Stimulated activated naive CD8-positive, alpha-beta T cell treated with anti-CD3 and anti-CD28 coated beads, Interleukin-15, amount 100 ng/mL, for 72 hours (primary cell): ENCODE measurements at places on chromosomes 3 and 15.
A peak's percentile ranks its signal among the peaks of the same experiment; 100 is the strongest.

DNA sequence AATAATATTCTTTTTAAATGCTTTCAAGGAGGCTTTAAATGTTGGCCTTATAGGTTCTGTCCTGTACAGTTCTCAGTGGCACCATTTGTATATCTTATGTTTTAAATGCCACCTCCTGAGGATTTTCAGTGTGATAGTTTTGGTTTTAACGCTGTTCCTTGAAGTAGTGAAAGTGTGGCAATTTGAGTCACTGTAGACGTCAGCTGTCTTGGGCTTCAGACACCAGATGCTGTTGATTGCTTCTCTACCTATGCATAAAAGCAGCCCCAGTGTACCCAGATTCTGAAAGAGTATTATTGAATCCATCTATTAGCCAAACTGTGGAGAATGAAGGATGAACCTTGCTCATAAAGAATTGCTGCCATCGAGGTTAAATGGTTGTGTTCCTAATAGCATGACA is 316.8 kb upstream of the GBE1 start:
- no peak for DNase-seq

GRCh38 chr3:134449277-134449676 is 36.5 kb downstream of the ANAPC13 start:
- DNase-seq = no peak

DNA sequence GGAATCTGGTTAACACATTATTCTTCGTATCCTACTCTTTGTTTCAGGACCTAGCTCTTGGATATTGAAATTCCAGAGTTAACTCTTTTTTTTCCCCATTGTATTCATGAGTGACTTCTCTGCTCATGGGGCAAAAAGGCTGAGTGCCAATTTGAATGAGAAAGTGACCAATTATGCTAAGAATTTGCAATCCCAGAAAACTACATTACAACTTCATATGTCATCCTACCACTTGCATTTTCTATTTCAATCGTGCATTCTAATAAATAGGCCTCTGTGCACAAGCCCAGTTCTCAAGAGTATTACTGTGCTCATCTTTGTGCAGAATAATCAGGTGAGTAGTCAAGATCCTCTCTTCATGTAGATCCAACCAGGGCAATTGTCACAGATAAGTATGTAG is 537.8 kb downstream of the OTOL1 start:
- no peak for DNase-seq

GRCh38 chr15:34011481-34011880 is 27.5 kb downstream of the AVEN start:
- no peak for DNase-seq

GRCh38 chr15:84791763-84792162 is 25.4 kb upstream of the ALPK3 start:
- DNase-seq = no peak

GRCh38 chr3:152443212-152444023 is 174.7 kb downstream of the MBNL1 start:
- no peak for DNase-seq

- DNase-seq = no peak
Observed at GRCh38 chr3:7720649-7721297, 780.9 kb upstream of the LMCD1 start.

- no peak for DNase-seq
Observed at GRCh38 chr3:56775838-56776555, 25.8 kb downstream of the ARHGEF3 start.

DNA sequence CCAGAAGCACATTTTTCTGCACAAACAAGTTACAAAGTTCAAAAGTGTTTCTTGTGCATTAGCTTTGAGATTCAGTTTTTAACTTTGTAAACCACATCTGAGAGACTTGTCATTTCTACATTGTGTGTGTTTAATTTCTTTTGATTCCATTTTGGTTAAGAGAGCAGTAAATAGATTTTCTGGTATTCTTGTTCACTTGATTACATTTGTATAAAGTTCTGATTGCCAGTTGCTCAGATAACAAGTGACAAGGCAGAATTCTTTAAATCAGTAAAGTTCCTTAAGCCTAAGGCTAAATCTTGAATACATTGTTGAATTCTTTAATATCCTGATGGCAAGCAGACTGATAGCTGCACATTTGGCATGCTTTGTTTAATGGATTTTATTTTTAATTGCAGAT is 3.1 kb upstream of the FBXO22 start:
- no peak for DNase-seq

- no peak for DNase-seq
Observed at GRCh38 chr3:61910732-61911131, 349.4 kb downstream of the PTPRG start.

DNA sequence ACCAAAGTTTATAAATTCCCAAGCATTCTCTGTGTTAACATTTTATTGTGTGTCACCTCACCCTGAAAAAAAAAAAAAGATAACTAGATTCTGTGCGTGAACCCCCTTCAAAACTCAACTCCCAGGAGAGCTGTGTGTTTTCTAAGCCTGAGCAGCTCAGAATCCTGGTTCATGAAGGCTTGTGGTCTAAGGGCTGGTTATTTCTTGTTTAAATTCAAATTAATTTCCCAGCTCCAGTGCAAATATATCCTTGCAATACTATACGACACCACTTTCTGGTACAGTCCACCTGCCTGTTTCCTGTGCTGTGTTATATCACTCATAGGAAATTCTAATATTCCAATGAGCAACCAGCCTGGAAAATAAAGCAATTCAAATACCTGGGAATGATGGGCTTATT is 23.4 kb upstream of the MYZAP start:
- DNase-seq = no peak

GRCh38 chr3:138456961-138457862 is 22.8 kb downstream of the ESYT3 start:
- no peak for DNase-seq

DNA sequence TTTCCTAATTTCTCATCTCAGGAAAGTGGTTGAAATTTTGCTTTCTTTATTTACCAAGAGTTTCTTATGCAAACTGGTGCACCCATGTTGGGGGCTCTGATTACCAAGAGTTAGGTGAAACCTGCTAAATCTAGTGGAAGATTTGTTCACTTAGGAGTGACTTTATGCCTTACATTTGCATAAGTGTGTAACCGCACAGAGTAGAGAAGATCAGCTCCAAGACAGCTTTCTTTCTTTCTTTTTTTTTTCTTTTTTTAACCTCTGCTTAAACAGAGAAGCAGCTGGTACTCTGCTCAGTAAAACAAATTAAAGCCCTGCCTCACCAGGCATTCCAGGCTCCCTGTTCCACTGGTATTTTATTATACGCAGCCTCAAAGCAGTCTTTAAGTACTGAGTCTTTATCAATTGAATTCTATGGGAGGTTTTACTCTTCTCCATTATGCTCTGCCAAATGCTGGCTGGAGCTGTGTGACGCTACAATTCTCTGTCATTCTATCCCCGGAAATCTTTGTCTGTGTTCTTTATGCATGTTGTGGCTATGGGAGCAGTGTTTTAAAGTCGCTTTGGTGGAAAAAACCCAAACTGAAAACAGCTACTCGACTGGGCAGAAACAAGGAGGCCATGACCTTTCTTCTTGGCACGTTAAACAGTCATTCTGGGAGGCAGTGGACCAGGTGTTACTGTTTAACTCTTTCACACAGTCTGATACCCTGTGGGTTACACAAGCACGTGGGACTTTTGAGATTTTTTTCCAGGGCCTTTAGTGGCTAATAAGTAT is 55.2 kb upstream of the GBE1 start:
- DNase-seq = peak; percentile 9

DNA sequence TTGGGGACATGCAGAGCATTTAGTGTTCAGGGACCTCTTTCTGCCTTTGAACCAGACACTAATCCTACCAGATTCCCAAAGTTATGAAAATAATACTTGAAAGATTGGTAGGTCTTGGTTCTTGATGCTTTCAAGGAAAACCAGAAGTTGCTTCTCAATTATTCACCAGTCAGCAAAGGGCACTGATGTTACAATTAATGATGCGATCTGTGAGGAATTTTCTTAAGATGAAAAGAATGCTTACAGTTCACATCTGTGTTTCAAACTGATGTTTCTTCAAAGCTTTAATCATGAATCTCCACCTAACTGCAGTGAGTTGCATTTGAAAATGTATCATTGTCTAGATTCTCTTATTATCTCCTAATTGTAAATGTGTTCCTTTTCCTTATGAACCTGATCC is 161.0 kb downstream of the NAALADL2 start:
- no peak for DNase-seq

DNA sequence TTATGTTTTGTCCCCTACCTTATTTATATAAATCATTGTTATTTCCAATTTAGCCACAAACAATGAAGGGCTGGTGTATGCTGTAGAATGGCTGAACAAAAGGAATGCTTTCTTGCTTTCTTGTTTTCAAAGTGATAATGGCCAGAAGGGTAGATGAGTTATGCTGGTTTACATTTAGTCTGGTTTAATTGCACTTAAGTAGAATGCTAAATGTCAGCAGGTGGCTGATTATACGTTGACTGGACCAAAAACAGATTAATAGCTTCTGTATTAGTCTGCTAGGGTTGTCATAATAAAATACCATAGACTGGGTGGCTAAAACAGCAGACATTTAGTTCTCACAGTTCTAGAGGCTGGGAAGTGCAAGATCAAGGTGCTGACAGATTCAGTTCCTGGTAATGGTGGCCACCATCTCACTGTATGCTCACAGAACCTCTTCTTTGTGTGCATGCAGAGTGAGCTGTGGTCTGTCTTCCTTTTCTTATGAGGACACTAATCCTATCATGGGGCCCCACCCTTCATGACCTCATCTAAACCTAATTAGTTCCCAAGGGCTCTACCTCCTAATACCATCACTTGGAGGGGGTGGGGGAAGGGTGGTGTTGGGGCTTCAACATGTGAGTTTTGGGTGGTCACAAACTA is 17.1 kb upstream of the XIRP1 start:
- no peak for DNase-seq

- peak; percentile 16 for DNase-seq
Observed at GRCh38 chr15:63156755-63157117, 541 bp downstream of the RPS27L start.

DNA sequence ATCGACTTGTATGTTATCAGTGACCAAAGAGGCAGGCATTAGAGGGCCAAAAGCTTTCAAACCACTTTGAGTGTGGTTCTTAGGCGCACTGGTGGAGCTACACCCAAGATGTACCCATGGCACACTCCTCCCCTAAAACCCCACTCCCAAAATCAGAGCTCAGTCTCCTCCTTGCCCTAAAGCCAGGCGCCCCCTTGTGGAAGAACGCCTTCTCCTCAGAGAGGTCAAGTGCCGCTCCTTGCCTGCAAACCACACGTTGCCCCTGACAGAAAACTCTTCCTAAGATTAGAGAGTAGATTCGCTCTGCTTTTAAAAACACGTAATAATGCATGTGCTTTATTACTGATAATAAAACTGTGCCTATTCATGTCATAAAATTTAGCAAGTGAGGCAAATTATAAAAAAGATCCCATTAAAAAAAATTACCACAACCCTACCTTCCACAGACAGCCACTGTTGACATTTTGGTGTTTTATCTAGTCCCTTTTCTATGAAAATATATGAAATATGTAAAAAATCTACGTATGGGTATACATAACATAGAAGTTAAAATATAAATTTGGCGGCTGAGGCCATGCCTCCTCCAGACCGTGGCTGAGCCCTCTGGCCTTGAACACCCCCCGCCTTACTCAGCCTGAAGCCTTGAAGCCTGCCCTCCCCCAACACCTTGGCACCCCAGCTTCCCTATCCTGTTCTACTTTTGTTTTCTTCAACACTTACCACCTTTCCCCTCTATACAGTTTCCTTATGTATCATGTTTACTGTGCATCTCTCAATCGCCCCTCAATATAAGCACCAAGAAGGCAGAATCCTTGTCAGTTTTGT is 33.5 kb downstream of the BCL2L10 start:
- DNase-seq = peak; percentile 73

- no peak for DNase-seq
Observed at GRCh38 chr15:38274135-38274534, 21.5 kb downstream of the SPRED1 start.

- DNase-seq = no peak
Observed at GRCh38 chr3:52223449-52224408, 1.7 kb downstream of the TLR9 start.

DNA sequence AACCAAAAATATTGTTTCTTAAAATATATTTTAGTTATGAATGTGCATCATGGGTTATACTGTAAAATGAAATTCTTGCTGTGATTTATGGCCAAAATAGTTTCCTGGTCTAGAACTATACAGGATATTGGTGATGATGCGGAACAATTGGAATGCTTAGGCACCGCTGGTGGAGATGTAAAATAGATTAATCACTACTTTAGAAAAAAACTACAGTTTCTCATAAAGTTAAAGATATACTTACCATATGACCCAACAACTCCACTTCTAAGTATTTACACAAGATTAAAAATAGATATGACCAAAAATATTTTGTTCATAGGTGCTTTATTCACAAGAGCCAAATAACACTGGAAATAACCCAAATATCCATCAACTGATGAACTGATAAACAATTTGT is 126.7 kb downstream of the TUSC7 start:
- no peak for DNase-seq

GRCh38 chr3:126613479-126614188 is 41.3 kb downstream of the TXNRD3 start:
- DNase-seq = no peak

- no peak for DNase-seq
Observed at GRCh38 chr15:49423021-49423420, at the start of gene FGF7. FGF7 (plus strand) TSS chr15:49423242; CDS start chr15:49424298, 1,056 bp downstream.

DNA sequence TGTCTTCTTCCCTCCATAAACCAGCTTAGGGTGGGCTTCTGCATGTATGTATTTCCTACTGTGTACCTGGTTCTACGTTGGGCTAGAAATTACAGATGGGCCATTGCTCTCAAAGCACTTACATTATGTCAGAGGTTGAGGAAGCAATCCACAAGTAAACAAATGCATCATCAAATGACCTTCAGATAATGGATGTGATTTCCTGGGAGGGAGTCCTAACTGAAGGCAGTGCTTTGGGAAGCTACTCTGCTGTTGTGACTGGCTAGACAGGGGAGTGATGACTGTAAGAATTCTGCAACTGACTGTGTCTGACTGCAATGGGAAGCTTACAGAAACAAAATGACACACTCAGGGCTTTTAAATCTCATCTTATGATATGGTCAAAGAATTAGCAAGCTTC is 71.0 kb upstream of the PRR23E start:
- DNase-seq = no peak

- no peak for DNase-seq
Observed at GRCh38 chr3:173688216-173688842, 290.8 kb downstream of the NLGN1 start.

DNA sequence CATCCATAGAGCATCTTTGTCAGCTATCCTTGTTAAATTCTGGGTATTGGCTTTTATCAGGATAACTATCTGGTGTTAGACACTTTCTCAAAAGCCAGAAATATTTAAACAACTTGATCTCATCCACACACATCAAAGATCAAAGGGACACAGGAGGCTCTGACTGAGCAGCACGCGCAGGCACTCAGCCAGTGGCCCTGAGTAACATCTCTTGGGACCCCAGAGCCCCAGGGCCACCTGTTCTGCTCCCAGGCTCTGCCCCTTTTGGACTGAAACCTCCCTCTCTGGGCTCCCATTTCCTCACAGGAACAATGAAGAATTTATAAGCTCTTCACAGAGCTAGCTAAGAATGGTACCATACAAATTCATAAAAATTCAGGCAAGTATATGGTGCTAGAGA is 16.1 kb downstream of the ATP10A start:
- DNase-seq = no peak
